ENCODE measurements at places on chromosomes 6 and 20.

DNA sequence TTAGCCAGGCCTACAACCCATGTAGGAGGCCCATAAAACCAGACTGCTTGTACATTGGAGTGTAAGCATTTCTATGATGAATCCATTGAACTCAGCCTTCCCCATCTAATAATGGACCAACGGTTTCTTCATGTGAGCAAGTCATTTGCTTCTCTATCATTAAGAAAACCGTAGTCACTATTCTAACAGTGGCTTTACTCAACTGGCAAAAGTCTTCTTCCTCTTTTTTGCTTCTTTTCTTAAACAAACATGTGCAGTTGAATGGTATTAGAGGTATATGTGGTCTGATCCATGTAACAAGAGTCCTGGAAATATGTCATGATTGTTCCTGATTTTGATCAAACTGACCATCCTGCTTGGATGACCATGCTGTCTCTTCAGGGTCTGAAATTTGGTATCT is 132.4 kb upstream of the STXBP5 start:
- DNase-seq, result no peak

GRCh38 chr20:44900231-44900854 is 9.5 kb upstream of the PABPC1L start:
- DNase-seq, result no peak

DNA sequence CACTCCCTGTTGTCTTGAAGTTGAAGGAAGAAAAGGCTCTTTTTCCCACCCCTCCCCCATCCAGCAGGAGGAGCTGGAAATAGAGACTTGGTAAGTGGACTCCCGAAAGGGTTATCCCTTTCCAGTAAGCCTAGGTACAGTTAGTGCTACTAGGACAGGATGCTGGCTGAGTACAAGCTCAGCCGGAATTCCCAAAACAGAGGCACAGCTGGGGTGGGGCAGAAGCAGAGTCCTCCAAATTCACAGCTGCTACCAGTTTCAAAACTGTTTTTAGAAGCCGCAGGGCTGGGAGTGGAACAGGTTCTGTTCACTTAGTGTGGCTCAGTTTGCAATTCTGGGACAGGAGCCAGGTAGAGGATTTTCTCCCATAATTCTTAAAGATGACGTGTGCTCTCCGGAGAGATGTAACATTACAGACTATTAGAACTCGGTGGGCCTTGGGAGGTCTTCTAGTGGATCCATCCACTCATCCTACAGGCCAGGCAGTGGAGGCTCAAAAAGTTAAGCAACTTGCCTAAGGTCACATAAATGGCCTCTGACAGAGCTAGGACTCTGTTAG is 19.0 kb upstream of the UTRN start:
- DNase-seq, result no peak

DNA sequence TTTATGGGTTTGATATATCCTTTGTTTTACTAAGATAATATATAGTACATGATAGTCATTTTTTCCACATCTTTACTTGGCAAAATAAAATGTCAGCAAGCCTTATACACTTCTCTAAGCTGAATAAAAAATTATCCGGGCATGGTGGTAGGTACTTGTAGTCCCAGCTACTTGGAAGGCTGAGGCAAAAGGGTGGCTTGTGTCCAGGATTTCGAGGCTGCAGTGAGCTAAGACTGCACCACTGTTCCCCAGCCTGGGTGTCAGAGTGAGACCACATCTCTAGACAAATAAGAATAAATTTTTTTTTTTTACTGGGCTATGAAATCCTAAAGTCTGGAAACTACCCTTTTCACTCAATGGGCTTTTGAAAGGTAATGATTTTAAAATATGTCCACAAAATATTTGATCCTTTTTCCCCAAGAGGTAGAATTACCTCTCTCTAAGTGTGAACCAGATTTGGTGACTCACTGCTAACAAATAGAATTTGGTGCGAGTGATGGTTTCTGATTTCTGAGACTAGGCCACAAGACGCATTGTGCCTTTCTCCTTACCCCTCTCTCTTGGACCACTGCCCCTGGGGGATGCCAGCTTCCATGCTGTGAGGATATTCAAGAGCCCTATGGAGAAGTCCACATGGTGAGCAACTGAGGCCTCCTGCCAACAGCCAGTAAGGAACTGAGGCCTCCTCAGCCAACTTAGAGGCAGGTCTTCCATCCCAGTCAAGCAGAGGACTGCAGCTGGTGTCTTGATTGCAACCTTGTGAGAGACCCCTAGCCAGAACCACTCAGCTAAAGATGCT is 84.2 kb upstream of the ZNFX1 start:
- DNase-seq, result no peak

DNA sequence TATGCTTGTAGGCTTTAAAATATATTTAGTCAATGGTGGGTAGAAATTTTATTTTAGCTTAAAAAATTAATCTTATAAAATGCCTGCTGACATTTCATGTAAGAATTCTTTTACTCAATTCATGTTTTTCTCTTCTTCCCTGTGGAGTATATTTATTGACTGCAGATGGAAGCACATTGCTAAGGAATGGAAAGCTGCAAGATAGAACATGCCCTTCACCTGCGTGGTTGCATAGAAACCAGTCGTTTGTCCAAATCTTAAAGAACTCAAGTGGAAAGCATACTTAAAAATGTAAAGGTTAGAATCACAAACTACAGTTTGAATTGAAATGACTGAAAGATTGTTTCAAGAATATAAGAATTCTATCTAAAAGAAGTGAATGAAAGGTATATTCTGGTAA is 30.7 kb downstream of the C6orf163 start:
- no peak for DNase-seq

DNA sequence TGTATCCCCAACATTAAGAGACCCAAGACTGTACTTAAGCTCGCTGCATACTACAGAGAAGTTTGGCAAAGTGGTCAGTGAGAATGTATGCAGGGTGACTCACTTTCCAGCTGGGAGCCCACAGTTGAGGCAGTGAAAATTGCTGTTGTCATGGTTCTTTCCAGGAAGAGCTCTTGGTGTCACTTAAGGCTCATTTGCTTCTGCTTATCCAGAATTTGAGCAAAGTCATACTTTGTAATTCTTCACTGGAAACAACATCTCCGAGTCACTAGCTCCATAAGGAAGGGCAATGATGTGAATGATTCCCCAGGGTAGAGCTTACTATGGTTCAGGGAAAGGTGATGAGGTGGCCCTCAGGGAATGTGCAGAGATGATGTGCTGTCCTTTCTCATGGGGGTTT is 65.4 kb upstream of the FBXL4 start:
- DNase-seq, result no peak

DNA sequence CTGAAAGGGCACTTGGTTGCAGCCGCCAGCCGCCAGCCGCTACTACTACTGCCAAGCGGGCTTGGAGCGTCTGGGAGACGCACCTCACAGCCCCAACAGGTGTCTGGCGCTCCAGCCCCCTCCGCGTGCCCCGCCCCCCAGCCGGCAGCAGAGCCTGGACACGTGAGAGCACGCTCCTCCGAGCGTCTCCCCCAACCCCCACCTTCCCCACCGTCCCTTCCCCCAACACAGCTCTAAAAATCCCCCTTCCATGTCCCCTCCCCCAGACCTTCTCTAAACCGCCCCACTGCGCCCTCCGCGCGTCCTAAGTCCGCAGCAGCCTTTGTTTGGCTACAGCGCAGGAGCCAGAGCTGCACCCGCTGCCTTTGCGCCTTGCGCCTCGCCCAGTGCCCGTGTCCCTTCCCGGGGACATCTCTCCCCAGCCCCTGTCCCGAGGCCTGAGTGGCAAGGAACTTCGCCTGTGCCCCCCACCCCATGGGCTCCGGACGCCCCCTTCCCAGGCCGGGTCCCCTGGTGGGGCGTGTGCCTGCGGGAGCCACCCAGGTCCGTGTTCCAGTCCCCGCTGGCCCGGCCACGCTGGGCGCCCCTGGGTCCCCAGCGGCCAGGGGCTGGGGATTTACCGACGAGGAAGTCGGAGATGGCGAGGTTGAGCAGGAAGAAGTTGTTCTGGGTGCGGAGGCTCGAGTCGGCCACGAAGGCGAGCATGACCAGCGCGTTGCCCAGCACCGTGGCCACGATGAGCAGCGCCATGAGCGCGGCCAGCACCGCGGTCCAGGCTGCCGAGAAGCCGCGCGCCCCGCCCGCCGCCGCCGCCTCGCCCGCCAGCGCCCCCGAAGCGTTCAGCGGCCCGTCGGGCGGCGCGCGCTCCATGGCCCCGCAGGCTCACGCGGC is 732 bp downstream of the HRH3 start:
- DNase-seq, result peak; percentile 72

GRCh38 chr6:42532038-42532669 is 31.7 kb upstream of the UBR2 start:
- peak; percentile 49 for DNase-seq

- DNase-seq, result no peak
These were observed 138.0 kb downstream of the GJA1 start for GRCh38 chr6:121573481-121573880.

GRCh38 chr6:1659816-1660215 is 50.1 kb downstream of the FOXC1 start:
- no peak for DNase-seq

GRCh38 chr6:29447670-29448069 is 8.6 kb downstream of the OR10C1 start:
- no peak for DNase-seq

All from NCI-H345 (cell line).